ENCODE measurements at places on chromosomes 1 and 21.

- no peak for DNase-seq
These were observed 4.7 kb upstream of the FTCD start for GRCh38 chr21:46159841-46160656.

DNA sequence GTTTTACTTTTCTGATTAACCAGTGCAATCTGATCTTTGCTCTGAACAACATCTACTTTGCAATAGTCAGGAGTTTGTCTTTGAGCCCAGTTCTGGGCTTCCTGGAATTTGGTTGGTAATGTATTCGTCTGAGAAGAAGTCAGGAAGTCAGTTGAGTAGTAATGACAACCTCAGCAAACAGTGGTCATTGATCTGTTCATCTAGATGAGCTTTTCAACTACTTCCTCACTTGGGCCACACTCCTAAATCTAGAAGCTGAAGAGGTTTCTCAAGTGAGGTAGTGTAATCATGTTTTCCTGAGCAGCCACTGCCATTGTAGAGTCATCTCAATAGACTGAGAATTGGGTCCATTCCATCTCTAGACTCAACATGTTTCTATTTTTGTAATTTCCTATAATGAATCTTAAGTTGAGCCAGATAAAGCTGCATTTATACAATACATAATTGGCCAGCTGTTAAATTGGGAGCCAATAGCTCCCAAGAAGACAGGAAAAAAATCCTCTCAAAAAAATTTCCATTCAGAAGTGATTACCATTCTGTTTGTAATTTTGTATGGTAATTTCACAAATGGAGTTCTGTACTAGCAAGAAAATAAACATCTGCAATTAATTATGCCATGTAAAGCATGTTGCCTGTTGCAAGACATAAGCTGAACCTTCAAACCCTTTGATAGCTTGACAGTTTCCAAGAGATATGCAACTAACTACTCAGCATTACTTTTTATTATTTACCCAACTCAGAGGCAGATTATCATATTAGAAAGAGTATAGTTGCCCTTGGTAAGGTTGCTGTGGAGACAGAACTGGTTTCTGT is 49.6 kb downstream of the WDR64 start:
- DNase-seq = no peak

GRCh38 chr1:6831366-6831765 is 46.1 kb downstream of the CAMTA1 start:
- no peak for DNase-seq

DNA sequence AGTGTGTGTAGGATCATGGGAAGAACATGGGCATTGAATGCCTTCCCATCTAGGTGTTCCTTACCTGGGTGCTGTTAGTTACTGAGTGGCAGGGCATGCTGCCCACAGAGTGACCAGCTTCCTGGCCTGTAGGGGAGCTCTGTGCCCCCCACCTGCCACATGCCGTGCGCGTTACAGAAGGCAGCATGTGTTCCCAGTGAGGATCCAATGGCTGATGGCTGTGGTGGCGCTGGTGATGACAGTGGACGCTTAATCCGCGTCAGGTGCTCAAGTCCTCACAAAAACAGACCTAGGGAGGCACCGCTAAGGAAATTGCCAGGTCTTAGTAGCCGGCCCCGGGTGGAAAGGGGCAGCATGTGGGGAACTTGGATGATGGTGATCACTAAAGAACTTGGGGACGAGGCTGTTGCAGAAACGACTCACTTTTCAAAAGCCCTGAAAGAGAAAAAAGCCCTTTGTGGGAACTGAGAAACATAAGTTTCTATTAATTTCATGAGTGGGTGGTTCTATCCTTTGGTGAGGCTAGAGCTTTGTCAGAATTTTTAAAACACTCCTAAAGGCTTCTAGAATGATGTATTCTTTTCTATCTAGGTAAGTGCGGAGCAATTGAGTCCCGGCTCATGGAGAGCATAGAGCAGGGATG is 93.2 kb downstream of the PRDM2 start:
- DNase-seq = no peak

GRCh38 chr1:112383759-112384370 is 12.1 kb upstream of the CTTNBP2NL start:
- DNase-seq = no peak

DNA sequence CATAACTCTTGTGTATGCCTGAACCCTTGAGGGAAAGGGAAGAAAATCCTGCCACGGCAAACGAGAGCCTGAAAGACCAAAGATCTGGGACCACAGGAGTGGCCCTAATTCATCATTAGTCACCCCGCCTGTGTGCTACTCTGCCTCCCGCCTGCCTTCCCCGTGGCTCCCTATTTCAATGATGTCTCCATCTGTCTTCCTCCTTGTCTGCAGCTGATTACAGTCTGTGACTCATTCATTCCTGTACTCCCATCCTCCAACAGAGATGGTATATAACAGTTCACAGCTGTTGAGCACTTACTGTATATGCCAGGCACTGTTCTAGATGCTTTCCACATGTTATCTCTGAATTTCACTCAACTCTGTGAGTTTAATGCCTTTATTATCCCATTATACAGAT is 96.6 kb downstream of the SEC16B start:
- peak; percentile 93 for DNase-seq

GRCh38 chr1:168958562-168959289 is 147.8 kb upstream of the ATP1B1 start:
- DNase-seq = no peak

GRCh38 chr1:15628003-15628402 is 10.7 kb downstream of the DDI2 start:
- DNase-seq = no peak
